CD4-positive, alpha-beta T cell (primary cell): ENCODE measurements at places on chromosomes 5 and 9.

DNA sequence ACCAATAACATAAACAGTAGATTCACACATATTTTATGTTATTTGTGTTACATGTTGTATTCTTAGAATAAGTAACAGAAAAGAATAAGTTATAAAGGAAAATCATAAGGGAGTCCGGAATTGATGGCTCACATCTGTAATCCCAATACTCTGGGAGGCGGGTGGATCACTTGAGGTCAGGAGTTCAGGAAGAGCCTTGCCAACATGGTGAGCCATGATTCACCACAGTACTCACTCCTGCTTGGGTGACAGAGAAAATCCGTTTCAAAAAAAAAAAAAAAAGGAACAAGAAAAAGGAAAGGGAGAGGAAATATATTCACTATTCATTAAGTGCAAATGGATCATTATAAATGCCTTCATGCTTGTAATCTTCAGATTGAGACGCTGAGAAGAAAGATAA lies 533.3 kb upstream of the CDH9 start:
- no peak for DNase-seq

DNA sequence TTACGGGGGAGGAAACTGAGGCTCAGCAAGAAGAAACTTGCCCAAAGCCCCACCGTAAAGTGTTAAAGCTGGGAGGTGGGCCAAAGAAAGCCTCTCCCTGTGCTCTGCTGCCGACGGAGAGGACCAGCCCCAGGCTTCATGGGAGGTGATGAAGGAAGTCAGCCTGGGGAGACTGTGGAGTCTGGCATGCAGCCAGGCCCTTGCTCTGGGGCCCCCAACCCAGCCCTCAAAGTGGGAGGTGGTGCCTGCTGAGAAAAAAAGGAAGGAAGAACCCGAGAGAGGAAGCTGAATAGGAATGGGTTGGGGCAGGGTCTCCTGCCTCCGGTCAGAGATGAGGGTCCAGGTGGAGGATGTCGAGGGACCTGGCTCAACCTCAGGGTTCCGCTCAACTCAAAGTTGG lies 3.8 kb downstream of the RNF44 start:
- peak; percentile 46 for DNase-seq

- no peak for DNase-seq
Measured at GRCh38 chr5:154174091-154174490, 16.4 kb upstream of the GALNT10 start.

GRCh38 chr5:3234566-3234965 lies 361.1 kb upstream of the IRX1 start:
- no peak for DNase-seq

GRCh38 chr5:18334949-18335348 lies 700.7 kb downstream of the TAF11L14 start:
- no peak for DNase-seq

- no peak for DNase-seq
Measured at GRCh38 chr9:84875193-84875592, 205.7 kb downstream of the NTRK2 start.

GRCh38 chr9:113509463-113509862 lies 45.9 kb downstream of the RGS3 start:
- no peak for DNase-seq

DNA sequence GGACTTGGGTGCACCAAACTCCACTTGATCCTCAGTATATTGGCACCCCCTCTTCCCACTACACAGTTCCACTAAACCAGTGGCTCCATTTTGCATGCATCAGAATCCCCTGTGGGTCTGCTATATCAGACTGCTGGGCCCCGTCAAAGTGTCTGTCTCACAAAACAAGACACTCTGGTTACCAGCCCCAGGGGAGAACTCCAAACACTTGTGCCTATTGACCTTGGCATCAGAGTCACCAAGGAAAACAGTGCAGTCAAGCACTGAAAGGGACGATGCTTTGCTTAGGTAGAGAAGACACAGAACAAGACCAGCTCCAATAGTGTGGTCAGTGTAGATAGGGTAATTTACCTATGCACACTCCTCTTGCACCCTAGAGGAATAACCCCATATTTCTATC lies 205.8 kb upstream of the RAI14 start:
- DNase-seq, result no peak

GRCh38 chr9:120916991-120917880 lies 9.4 kb downstream of the TRAF1 start:
- no peak for DNase-seq

DNA sequence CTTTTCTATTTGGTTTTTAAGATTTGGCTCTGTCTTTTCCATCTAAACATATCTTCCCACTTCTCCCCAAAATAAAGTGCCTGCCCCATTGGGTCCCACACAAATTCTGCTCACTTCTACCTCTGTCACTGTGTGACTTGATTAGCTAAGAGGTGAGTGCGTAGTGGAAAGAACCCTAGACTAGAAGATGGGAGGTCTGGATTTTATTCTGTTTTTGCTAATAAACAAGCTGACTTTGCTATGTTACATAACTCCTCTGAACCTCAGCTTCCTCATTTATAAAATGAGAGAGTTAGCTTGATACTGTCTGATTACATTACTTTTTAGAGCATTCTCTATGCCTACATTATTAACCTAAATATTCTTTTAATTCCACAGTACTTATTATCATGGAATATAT lies 51.3 kb upstream of the PTGER4 start:
- no peak for DNase-seq

GRCh38 chr9:4842734-4843133 lies 50.0 kb downstream of the RCL1 start:
- DNase-seq, result no peak

- DNase-seq, result no peak
Measured at GRCh38 chr5:66889524-66889923, 293.3 kb downstream of the MAST4 start.

DNA sequence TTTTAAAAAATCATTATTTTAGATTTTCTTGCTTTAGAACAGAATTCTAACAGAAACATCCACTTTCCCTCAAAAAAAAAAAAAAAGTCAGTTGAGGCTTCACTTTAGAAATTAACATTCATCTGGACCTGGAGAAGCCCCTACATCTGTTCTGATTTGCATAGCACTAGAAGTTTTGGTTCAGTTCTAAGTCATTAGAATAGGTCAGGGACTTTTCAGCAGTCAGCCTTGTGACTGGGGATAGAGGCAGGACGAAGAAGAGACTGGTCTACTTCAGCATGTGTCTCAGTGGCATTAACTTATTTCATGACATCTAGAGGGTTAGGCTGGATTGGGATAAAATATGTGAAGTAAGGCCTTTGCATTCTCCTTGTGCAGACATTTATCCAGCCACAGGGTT lies 215.8 kb upstream of the DAB2 start:
- DNase-seq, result no peak
